ENCODE measurements at places on chromosomes 2 and 18.
A peak's percentile ranks its signal among the peaks of the same experiment; 100 is the strongest.

DNA sequence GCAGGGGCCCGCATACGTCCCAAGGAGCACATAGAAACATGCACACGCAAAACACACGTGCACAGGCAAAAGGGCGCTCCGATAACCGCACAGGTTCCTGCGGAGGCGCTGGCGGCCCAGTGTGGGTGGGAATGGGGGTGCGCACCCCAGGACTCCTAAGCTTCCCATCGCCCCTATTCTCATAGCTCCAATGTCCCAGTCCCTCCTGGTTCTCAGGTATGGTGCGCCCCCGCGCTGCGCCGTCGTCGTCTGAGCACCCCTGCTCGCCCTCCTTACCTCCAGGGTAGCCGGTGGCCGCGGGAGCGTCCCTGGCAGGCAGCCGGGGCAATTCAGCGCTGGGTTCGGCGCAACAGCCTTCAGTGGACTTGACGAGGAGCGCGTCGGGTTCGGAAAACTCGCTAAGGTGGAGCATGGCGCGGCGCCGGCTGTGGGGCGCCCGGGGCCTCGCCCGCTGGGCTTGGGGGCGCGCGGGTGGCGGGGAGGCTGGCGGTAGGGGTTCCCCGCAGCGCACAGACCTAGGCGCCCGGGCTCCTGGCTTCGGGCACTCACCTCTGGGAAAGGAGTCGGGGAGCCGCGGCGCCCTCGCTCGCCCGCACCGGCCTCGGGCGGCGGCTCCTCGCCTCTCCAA, 328 bp downstream of the EGR4 start:
- peak; percentile 69 for DNase-seq

DNA sequence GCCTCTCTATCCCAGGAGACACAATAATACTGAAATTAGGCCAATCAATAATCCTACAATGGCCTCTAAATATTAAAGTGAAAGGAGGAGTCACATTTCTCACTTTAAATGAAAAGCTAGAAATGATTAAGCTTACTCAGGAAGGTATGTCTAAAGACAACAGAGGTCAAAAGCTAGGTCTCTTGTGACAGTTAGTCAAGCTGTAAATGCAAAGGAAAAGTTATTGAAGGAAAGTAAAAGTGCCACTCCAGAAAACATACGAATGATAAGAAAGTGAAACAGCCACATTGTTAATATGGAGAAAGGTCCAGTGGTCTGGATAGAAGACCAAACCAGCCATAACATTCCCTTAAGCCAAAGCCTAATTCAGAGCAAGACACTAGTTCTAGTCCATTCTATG, 9.5 kb downstream of the SESTD1 start:
- DNase-seq = no peak

DNA sequence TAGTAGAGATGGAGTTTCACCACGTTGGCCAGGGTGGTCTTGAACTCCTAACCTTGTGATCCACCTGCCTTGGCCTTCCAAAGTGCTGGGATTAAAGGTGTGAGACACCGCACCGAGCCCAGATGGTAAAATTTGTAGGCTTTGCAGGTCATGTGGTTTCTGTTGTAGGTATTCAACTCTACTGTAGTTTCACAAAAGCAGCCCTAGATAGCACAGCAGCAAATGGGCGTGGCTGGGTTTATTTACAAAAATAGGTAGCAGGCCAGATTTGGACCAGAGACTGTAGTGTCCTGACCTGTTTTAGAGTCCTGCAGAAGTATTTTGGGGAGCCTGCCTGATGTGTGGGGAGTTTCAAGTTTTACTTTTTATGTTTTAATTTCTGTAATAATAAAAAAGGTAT, 84.1 kb upstream of the RASGRP3 start:
- no peak for DNase-seq

DNA sequence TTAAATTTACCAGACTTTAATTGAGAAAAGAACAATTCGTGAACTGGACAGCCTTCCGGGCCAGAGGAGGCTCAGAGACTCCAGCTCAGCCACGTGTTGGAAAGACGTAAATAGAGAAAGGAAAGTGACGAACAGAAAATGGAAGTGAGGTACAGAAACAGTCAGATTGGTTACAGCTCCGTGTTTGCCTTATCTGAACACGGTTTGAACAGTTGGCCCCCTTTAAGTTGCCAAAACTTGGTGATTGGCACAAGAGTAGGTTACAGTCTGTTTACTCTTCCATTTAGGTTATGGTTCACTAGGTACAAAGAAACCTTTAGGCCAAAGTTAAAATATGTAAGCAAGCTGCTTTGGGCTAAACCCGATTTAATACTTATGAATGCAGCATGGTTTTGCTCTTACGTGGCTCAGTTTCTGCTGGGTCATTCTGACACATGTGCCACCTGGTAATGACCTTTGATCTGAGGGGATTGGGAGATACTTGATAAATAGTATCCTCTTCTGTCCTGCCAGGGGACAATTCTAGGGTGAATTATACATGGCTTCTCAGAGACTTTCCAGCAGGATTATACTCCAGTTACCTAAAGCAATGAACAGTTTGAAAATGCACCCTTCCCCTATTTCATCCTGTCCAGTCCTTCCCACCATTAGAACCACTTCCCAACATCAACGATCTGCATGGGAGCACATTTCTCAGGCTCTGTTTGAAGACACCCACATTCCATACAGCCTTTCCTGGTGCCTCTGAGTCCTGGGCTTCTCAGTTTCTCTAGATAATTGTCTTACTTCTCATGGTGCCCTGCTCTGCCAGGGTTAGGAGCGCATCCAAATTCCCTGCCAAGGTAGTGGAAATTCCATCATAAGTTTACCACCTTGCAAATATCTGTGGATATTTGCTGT, 65.1 kb upstream of the TGIF1 start:
- no peak for DNase-seq

DNA sequence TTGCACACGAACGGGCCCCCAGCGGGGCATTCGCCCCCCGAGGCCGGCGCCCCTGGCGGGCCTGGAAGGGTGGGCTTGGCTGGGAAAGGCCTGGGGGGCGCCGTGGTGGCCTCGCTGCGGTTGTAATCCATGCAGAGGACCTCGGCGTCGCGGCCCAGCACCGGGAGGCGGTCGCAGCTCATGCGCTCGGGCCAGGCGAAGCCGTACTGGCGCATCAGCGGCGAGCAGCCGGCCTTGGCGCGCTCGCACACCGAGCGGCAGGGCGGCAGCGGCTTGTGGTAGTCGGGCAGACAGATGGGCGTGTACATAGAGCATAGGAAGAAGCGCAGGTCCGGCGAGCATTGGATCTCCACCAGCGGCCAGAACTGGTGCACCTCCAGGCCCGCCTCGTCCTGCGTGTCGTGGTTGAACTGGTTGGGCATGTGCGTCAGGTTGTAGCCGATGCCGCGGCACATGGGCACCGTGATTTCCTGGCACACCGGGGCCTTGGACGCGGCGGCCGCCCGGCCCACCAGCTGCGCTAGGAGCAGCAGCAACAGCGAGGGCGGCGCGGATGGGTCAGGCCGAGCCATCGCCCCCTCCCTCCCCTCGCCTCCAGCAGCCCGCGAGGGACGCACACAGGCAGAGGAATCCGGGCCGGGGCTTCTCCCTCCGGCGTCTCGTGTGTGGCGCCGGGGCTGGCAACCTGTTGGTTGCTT, 1.4 kb downstream of the FZD5 start:
- peak; percentile 72 for DNase-seq

- DNase-seq = no peak
Observed at GRCh38 chr2:176490061-176490861, 221.0 kb downstream of the MTX2 start.

DNA sequence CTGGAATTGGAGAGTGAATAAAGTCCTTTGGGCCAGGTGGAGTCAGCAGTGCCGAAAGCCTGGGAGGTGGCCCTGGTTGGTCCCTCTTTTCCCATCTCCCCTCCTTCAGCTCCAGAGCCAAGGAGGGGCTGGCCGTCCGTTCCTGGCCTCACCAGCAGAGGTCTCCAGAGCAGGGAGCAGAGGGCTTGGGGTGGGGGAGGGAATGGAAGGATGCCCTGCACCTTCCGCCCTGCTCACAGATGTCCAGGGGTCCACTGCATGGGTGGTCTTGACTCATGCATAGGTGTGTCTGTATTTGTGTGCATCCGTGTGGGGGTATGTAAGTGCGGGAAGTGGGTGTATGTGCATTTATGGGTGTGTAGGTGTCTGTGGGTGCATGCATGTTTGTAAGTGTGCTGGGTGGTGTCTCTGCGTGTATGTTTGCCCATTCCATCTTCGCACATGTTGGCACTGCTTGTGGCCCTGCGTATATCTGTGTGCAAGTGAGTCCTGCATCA, 201.8 kb downstream of the ZFP36L2 start:
- peak; percentile 69 for DNase-seq

DNA sequence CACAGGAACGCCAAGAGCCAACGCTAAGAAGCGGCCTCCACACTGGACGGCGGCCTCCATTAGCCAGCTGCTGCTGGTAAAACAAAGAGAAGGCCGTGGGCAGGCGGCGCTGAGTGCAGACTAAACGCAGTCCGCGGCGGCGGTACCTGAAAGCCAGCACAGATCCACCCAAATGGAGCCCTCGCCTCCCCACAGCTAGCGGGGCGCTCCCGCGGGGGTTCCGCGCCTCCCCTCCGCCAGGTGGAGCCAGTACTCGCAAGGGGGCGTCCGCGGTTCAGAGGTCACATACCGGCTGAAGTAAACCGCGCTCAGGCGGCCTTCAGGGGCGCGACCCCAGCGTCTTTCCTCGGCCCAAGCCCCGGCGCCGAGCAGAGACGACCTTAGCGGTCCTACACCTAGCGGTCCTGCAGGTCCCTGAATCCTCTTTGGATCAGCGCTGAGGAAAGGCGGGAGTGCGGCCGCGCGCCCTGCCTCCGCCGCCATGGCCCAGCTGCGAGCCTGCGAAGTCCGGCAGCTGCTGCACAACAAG, 293.1 kb upstream of the ERBB4 start:
- no peak for DNase-seq

DNA sequence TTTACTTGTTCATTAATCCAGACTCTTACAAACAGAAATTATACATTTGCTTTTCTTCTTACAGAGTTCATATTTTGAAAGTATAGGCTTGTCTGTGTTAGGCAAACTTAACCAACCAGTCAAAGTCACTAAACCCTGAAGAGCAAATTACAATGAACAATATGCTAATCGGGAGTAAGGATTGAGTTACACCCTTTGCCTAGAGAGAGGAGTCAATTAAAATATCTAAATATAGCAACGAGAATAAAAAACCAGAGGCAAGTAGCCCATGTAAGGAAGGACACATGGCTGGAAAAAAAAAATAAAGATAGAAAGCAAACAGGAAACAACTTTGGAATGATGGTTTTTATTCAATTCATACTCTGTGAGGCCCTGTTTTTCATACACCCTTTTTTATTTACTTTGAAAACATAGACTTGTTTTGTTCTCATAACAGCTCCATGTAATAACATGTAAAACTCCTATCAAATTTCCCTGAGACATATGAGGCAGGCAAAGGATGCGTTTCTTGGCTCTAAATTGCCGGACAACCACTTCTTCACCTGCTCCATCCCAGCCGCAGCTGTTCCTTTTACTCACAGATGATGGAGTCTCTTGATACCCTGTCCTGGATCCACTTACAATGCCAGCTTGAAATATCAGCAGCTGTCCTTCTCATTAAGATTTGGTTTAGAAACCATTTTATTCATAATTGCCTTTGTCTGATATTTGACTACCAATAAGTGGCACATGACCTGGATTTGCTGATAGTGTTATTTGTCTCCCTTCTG, 767.7 kb upstream of the GCFC2 start:
- no peak for DNase-seq

GRCh38 chr18:54163453-54163852, 61.0 kb downstream of the MBD2 start:
- no peak for DNase-seq

- DNase-seq = no peak
Observed at GRCh38 chr2:54287532-54287931, 31.5 kb upstream of the TSPYL6 start.

- DNase-seq = no peak
Observed at GRCh38 chr2:99765731-99766318, 276.0 kb upstream of the REV1 start.

DNA sequence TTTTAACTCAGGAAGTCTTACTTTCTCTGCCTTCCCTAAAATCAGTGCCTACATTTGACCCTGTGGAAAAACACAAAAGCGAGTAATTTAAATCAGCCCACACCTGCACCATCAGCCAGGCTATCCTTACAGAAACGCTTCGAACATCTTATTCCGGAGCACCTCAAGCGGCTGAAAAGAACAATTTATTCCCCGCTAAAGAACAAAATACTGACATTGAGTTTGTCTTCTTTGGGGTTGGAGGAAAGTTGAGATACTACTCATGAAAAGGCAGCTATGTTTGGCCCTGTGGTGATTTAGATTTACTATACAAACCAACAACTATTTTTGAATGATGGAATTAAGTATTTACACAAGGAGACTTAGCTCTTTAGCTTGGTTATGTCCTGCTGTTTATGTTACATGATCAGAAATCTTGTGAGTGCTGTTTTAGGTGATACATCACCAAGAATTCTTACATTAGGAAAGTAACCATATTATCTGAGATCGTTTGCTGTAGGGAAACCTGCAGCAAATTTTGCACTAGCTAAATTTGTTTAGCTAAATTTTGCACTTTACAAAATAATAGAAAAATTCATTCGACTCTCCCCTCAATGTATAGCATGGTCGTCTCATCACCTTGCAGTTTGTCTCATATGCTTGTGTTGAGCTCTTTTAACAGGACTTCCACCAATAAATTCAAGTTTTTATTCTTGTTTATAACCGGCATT, 158.8 kb upstream of the SIX2 start:
- no peak for DNase-seq

GRCh38 chr2:46335391-46336282, 38.4 kb downstream of the EPAS1 start:
- no peak for DNase-seq

- DNase-seq = no peak
Observed at GRCh38 chr18:41659438-41660130, 295.4 kb upstream of the PIK3C3 start.

- no peak for DNase-seq
Observed at GRCh38 chr2:227861011-227861410, 10.4 kb upstream of the DAW1 start.

GRCh38 chr2:60634438-60634837, 81.0 kb upstream of the BCL11A start:
- no peak for DNase-seq

- DNase-seq = no peak
Observed at GRCh38 chr2:33134086-33134771, 187.5 kb downstream of the LTBP1 start.

- no peak for DNase-seq
Observed at GRCh38 chr2:209761566-209761965, 10.1 kb upstream of the UNC80 start.

DNA sequence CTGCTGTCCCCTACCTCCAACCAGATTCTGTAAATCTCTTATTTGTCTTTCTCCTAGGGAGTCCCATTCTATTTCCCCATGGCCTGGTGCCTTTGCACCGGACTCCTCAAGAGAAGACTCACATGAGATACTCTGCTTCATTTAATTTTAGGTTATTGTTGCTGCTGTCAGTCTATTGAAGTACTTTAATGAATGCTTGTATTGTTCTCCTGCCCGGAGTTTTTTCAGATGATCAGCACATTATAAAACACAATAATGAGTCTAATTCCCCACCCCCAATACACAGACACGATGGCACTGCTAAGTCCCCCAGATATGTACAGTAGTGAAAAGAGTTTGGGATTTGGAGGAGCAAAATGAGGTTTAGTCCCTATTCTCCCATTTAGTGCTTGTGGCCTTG, 58.9 kb downstream of the HAUS1 start:
- DNase-seq = no peak

- DNase-seq = no peak
Observed at GRCh38 chr2:15882761-15883497, 57.4 kb upstream of the MYCN start.

All from activated CD8-positive, alpha-beta memory T cell treated with anti-CD3 and anti-CD28 coated beads for 24 hours (primary cell).